ENCODE measurements at places on chromosomes 11 and 22.

DNA sequence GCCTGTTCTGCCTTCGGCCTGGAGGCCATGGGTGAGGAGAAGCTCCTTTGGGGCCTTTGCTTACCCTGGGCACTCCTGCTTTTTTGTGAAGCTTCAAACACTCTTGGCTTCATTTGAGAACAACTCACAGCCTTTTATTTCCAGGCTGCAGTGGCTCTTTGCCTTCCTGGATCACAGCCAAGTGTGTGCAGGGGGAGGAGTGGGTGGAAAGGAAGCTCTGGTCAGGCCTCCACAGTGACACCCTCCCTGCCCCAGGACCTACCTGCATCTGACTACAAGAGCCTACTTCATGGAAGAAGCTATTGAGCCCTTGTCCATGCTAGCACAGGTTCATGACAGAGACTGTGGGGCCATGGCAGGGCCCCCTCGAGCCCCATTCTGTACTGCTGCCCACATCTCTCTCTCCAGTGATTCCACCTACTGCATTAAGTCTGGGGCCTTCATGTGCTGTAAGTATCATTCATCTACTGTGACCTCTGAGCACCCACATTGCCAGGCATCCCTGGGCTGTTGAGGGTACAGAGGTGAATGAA, 52.3 kb downstream of the GAB4 start:
- peak; percentile 25 for DNase-seq

- DNase-seq, result no peak
These were observed 16.3 kb downstream of the FAT3 start for GRCh38 chr11:92240916-92241315.

DNA sequence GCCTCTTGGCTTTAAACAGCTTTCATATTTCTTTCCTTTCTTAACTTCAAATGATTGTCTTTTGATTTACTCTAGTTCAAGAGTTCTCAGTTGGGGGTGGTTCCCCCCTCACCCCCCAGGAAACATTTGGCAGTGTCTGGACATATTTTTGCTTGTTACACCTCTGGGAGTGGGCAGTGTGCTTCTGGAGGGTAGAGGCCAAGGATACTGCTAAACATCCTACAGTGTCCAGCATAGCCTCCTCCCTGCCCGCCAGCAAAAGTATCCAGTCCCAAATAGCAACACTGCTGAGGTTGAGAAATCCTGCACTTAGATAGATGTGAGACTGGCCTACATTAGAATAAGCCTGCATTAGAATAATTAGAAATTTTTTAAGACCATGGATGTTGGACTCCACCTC, 3.2 kb downstream of the PPP6R3 start:
- DNase-seq, result no peak

- no peak for DNase-seq
These were observed 125.7 kb downstream of the KCNQ1OT1 start for GRCh38 chr11:2574043-2574552.

- DNase-seq, result no peak
These were observed 94.2 kb upstream of the RTL6 start for GRCh38 chr22:44592126-44592823.

GRCh38 chr11:85961930-85962363, 106.8 kb downstream of the CCDC83 start:
- no peak for DNase-seq

- no peak for DNase-seq
These were observed 48.3 kb upstream of the SMIM38 start for GRCh38 chr11:69107413-69107812.

DNA sequence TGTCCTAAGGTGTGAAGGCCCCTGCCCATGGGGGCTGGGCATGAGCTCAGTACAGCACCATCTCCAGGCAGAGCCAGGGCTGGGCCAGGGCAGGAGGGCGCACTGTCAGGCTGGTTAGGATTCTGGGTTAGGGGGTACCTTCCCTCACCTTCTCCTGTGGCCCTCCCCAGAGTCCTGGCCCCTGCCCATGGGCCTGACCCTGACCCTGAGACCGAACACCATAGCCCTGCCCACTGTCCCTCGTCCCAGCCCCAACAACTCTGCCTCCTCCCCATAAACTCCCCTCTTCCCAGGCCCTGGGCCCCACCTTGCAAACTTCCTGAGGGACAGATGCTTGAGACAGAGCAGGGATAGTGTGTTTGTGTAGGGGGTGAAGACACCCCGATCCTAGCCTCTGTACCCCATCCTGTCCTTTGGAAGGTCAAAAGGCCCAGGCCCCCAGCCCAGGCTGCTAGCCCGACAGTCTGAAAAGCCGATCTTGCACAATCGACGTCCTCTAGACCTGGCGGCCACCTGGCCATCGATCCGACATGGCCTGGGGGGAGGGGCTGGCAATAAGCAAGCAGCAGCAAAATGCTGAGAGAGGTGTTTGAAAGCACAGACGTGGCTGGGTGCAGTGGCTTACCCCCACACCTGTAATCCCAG, 2.7 kb upstream of the TMPRSS6 start:
- no peak for DNase-seq

GRCh38 chr22:43218786-43219185, 31.9 kb upstream of the TTLL12 start:
- no peak for DNase-seq

GRCh38 chr11:124078591-124078990, 36.7 kb upstream of the VWA5A start:
- DNase-seq, result no peak

- DNase-seq, result no peak
These were observed 77.3 kb downstream of the ARFGAP2 start for GRCh38 chr11:47099214-47099917.

GRCh38 chr11:12109591-12110196, 696 bp upstream of the MICAL2 start:
- DNase-seq, result no peak

DNA sequence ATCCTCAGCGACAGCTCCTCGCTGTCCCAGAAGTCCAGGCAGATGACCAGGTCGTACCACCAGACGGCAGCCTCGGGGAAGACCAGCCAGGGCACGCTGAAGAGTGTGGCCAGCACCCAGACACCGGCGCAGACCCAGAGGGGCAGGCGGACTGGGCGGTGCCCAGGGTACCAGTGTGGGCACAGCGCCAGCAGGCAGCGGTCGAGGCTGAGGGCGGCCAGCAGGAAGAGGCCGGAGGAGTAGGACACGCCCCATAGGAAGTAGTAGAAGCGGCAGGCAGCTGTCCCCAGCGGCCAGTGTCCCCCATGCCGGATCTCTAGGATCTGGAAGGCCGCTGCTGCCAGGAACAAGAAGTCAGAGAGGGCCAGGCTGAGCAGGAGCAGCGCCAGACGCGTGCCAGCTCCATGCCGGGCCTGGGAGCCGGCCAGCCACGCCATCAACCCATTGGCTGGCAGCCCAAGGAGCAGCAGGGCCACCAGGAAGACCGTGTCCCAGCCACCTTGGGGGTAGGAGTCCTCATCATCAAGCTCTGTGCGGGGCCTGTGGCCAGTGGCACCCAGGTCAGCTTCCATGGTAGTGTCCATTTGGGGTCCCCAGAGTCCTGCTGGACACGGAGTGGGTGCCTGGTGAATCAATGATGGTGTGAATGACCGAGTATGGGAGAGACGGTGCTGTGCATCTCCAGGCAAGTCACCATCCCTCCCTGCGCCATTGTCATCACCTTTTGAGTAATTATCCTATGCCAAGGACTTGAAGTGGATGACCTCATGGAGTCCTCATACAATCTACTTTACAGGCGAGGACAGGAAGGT, at the start of gene GPR152:
TSS of gene GPR152 (minus strand) at position 589 of the 812 bp plus-strand sequence. CDS start at position 584, 5 bp downstream.
- no peak for DNase-seq

- DNase-seq, result no peak
These were observed 72.5 kb downstream of the GLYATL1 start for GRCh38 chr11:59011655-59012397.

DNA sequence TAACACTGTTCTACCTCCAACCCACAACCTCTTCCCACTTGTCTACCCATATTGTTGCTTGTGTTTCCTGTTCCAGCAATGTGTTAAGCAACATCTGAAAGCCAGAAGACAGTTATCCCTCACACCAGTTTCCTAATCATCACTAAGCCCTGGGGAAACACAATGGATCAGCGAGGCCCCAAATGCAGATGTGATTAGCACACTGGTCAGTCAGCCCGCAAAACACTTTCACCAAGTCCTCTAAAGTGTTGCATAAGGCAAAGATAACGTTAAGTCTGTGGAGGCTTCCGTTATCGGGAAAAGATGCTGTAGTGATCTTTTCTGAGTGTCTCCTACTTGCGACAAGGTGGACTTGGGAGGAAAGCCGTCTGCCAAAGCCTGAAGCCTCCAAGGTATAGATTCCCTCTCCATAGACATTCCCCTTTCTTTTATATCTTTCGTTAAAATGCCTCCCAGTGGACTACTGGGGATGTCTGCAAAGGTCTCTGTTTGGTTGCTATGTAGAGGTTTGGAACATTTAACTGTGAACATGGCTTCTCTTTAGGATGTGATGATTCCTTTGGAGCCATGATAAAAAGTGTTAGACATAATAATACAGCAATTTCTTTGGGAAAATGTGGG, at the start of gene MS4A3:
TSS of gene MS4A3 (plus strand) at position 317 of the 621 bp plus-strand sequence. CDS start 4,496 bp downstream, outside the sequence.
- no peak for DNase-seq

DNA sequence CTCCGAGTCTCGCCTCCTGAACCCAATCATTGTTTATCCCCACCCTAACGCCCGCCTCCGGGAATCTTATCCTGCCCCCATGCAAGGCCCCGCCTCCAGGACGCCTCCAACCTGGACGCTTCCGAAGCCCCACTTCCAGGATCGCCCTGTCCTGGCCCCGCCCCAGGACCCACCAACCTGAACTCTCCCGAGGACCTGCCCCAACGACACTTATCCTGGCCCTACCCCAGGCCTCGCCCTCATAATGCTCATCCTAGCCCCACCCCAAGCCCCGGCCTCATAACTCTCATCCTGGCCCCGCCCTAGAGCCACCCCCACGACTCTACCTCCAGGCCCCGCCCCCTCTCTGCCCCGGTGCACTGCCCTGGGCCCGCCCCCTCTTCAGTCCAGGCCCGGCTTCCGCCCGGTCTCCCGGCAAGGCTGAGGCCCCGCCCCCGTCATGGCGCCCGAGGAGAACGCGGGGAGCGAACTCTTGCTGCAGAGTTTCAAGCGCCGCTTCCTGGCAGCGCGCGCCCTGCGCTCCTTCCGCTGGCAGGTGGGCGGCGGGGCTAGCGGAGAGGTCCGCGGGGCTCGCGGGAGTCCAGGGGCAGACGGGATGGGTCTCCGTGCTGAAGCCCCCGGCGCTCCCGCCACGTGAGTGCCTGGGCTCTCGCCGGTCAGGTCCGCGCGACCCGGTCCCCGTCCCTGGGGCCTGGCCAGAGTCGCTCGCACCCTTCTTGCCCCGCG, 45.7 kb upstream of the DEFB108B start:
- DNase-seq, result peak; percentile 90

DNA sequence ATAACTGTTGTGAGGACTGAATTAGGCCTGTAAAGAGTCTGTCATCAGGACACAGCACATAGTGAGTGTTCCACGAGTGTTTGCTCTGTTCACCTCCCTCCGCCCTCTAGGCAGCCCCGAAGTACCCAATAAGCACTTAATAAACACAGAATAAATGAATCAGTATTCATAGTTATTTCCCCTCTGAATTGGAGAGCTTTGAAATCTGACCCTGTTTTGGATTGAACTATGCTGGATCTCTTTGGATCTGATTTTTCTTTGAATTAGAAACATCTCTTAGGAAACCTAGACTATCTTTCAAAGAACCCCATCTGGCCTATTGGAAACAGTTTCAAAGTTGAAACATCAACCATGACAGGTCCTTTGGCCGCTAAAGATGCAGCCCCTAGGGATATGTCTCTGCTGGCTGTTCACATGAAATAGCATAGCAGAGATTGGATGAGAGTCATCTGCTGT, 615.5 kb downstream of the NTM start:
- no peak for DNase-seq

- no peak for DNase-seq
These were observed 86.3 kb upstream of the LRRC55 start for GRCh38 chr11:57095417-57095816.

- DNase-seq, result no peak
These were observed 16.9 kb upstream of the MUC5B start for GRCh38 chr11:1205987-1206331.

DNA sequence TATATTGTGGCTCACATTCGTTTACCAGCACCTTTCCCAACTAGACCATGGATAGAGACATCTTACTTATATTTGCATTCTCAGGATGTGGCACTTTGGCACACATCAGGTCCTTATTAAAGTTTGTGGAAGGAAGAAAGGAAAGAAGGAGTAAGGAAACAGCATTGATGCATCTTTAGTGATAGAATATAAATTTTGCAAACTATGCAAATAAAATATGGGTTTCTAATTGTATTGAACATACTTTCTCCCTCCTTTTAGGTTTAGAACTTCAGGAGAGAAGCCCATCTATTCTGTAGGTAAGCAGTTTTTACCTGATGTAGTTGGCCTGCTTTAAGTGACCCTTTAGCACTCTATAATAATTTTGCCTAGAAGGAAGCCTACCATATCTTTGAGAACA, 20.4 kb downstream of the MRPL48 start:
- no peak for DNase-seq

- DNase-seq, result no peak
These were observed 116.6 kb upstream of the BID start for GRCh38 chr22:17890892-17891291.

- DNase-seq, result no peak
These were observed 31.8 kb downstream of the FAM118A start for GRCh38 chr22:45341498-45341897.

DNA sequence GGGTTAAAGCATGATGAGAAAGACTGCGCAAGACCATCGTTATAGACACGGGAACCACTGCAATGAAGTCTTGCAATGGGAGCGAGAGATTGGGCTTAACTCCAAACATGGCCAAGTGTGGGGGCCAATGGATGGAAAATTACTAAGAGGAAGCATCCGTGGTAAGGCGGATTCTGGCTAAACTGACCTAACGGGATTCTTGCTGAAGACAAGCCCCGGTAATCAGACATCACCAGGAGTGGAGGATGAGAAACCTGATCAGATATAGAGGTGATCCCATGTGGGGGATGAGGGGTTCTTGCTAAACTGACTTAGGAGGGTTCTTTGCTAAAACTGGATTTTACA, 5.8 kb upstream of the SYNGR1 start:
- no peak for DNase-seq

DNA sequence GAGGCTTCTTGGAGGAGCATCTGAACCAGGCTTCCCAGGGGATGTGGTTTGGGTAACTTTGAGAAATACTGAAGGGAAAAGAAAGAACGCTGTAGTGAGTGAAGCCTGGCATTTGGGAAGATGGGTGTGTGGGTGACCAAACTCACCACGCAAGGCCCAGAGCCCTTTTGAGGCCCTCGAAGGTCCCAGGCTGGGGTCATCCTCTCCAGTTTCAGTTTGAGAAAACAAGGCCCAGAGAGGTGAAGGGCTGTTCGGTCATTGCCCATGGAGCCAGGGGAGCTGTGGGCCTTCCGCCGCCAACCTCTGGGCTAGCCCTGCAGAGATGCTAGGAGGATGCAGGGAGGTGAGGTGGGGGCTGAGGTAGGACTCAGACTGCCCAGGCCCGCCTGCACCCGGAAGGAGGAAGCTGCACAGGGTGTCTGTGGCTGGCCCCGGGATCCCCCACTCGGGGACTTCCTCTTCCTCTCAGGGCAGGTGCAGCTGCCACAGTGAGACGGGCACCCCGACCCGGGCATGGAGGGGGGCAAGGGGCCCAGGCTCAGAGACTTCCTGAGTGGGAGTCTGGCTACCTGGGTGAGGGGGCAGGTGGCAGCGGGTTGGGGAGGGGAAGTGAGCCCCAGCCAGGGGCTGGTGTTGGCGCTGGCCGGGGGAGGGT, at the start of gene CCDC88B:
TSS of gene CCDC88B (plus strand) at position 451 of the 655 bp plus-strand sequence. CDS start at position 514, 63 bp downstream.
- peak; percentile 46 for DNase-seq

- DNase-seq, result peak; percentile 71
These were observed 83.0 kb downstream of the ABTB2 start for GRCh38 chr11:34274712-34275398.

- no peak for DNase-seq
These were observed 35.5 kb upstream of the SLC25A1 start for GRCh38 chr22:19214078-19214473.

- no peak for DNase-seq
These were observed 19.9 kb downstream of the INCENP start for GRCh38 chr11:62143727-62144126.

GRCh38 chr22:34797826-34798225, 268.1 kb upstream of the ISX start:
- DNase-seq, result no peak

Measured in head of caudate nucleus (tissue), 42 donors.